Stimulated activated CD4-positive, alpha-beta T cell treated with anti-CD3 and anti-CD28 coated beads, Interleukin-2, amount 100 ng/mL, for 48 hours (primary cell): ENCODE measurements at places on chromosomes 11 and 22.

DNA sequence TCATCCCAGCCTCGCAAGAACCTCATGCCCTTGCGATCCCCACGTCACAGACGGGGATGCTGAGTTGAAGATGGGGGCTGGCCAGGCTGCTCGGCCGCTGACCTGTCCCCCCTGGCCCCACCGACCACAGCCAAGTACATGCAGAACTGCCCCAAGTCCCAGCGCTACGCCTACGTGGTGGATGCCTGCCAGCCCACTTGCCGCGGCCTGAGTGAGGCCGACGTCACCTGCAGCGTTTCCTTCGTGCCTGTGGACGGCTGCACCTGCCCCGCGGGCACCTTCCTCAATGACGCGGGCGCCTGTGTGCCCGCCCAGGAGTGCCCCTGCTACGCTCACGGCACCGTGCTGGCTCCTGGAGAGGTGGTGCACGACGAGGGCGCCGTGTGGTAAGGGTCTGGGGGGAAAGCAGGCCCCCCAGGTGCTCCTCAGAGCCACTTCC, 10.0 kb downstream of the MUC5B start:
- no peak for DNase-seq

- no peak for DNase-seq
Measured at GRCh38 chr22:18970948-18971315, 34.8 kb upstream of the PRODH start.

GRCh38 chr22:45636683-45637082, 35.0 kb upstream of the ATXN10 start:
- DNase-seq = no peak

DNA sequence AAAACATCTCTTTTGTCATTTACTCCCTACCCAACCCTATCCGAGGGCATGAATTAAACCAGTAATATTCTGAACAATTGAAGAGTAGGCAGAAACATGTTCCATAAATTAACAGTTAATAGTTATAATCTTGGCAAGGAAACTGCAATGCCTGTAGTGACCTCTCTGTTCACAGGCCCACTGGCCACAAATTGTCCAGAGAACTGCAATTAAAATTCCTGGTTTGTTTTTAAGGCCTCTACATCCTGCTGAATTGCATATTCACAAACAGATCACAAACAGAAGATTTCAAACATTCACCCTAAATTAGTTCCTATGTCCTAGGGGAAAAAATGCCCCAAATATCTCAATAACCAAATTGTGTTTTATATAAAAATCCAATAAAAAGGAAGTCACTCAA, 143.2 kb upstream of the TRPC6 start:
- no peak for DNase-seq

DNA sequence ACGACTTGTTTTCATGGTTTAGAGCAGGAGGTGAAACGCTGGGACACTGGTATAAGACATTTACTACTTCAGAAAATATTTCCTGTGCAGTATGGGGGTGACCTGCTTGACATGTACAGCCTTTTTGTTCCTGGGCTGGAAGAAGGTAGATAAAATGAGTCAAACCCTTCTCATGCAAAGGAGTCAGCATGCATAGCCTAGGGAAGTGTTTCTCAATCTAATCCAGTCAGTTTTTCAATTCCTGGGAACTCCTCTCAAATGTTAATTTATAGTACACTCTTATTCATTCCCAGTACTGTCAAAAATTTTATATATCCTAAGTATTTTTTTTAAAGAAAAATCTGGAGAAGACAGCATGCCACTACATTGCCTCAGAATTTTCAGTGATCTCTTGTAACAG, 154.7 kb upstream of the GUCY1A2 start:
- DNase-seq = no peak

DNA sequence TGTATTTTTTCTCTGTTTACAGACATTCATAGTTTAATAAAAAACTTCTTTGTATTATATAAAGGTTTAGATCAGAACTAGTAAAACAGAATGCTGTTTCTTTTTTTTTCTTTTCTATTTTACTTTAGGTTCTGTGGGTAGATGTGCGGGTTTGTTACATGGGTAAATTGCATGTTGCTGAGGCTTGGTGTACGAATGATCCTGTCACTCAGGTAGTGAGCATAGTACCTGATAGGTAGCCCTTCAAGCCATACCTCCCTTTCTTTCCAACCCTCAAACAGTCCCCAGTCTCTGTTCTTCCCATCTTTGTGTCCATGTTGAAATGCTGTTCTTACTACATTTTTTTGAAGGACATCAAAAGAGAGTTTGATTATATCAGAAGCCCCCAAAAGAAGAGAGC, 3.2 kb downstream of the ATM start:
- no peak for DNase-seq

- DNase-seq = no peak
Measured at GRCh38 chr22:19473578-19473977, 5.4 kb downstream of the UFD1 start.
